ENCODE measurements at places on chromosomes 1 and 21. TPM values are rescaled to one million over a fixed set of nuclear protein-coding genes. Genes with fewer than 3 reads are reported as not detected.
A peak's percentile ranks its signal among the peaks of the same experiment; 100 is the strongest.

The OR2M5 gene
- total RNA-seq: not detected

The CLCA4 gene
- total RNA-seq: not detected

The TEX38 gene
- not detected for total RNA-seq

The SLAMF6 gene
- not detected for total RNA-seq

The MRPL37 gene
- 39.3 TPM for total RNA-seq

The ATP1A2 gene
- total RNA-seq: 1.8 TPM

GRCh38 chr1:40384413-40384762, 10.9 kb downstream of the SMAP2 start:
- DNase-seq: no peak

DNA sequence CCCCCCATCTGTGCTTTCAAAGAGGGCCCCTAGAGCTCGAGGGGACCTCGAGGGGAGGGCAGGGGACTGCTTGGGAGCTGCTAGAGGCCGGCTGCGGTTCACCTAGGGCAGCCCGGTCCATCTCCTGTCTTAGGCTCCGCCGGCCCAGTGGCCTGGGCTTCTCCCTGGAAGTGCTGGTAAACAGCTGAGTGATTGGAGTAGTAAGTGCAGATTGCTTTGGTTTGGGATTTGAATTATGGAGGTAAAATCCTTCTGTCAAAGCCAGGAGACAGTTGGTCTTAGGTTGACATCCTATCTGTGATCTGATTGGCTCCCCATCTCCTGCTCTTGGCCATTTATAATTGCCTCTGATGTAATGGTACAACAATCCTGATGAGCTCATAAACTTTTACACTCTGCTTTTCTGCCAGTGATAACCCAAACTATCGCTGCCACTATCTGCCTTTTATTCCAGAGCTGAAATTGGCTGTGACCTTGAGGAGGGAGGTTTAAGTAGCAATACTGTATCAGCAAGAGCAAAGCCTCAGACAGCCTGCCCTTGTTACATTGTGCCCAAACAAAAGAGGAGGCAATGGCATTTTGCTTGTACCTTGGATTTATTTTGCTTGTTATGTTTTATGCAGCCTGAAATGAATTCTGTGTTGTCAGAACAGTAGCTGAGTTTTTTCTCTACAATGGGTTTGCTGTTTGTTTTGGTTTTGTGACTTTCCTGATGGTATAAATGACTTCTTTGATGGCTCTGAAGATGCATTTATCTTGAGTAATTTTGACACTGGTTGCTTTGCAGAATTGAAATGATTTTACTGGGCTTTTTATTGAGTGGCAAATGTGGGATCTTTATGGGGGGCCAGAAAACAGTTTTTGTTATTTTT, 2.4 kb downstream of the ARID1A start:
- peak; percentile 97 for DNase-seq

- DNase-seq: no peak
These were observed 17.1 kb downstream of the RC3H1 start for GRCh38 chr1:174005032-174005431.

DNA sequence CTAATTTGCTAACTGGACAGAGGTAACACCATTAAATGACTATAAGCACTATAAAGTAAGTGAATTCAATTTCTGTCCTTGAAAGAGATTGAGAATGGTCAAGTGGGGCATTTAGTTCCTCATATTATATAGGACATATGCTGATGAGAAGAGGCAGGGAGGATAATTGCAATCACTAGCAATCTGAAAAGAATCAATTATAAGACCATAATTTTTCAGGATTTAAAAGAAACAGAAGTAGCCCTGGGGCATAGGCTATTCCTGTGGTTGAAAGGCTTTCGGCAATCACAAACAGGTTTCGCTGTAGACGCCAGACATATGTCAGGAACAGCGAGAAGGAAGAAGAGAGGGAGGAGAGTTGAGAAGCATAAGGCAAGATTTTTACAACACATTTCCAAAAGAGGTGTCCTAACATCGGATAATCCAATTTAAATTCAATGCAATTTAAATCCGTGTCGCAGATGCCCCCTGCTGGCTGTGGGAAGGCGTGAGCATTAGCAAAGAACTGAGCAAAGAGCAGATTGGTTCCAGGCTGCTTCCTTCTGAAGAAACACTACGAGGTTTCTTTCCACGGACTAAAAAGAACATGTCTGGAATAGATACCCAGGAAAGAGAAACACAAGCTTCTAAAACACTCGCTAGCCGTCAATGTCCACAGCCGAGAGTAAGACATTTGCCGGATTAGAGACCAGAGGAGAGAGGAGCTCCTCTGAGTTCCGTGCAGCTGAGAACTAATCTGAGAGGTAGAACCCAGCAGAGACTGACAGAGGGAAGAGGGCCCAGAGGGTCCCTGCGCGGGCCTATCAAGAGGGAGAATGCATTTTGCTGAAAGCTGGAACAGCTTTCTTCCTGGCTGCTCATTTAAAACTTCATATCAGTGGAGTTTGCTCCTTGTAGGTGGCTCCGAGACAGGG, 27.9 kb downstream of the RGS5 start:
- DNase-seq: peak; percentile 59

DNA sequence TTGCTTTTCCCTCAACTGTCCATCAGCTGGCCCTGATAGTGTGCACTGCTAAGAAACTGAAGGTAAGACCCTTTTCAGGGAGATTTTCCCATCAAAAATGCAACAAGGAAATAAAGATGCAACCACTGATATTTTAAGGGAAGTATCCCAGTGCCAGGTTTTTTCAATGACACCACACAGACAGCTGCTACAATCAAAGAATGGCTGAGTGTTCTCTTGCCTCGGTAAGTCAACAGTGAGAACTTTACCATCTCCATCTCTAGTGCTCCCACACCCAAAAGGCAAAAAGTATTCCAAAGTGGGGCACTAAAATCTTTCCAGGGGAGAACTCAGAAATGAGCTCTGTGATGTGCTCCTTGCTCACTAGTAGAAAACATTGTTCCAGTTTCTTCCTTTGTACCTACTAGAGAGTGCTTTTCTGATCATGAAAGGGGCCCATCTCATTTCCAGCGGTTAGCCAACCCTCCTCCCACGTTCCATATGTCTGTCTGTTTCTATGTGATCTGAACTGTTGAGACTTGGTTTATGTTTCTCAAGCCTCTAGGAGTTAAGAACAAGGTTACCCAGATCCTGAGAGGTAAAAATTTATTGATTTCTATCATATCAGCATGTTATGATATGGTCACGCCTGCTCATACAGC, 67.6 kb upstream of the NEK2 start:
- no peak for DNase-seq

- no peak for DNase-seq
These were observed 11.6 kb upstream of the TTC39A start for GRCh38 chr1:51341876-51342496.

DNA sequence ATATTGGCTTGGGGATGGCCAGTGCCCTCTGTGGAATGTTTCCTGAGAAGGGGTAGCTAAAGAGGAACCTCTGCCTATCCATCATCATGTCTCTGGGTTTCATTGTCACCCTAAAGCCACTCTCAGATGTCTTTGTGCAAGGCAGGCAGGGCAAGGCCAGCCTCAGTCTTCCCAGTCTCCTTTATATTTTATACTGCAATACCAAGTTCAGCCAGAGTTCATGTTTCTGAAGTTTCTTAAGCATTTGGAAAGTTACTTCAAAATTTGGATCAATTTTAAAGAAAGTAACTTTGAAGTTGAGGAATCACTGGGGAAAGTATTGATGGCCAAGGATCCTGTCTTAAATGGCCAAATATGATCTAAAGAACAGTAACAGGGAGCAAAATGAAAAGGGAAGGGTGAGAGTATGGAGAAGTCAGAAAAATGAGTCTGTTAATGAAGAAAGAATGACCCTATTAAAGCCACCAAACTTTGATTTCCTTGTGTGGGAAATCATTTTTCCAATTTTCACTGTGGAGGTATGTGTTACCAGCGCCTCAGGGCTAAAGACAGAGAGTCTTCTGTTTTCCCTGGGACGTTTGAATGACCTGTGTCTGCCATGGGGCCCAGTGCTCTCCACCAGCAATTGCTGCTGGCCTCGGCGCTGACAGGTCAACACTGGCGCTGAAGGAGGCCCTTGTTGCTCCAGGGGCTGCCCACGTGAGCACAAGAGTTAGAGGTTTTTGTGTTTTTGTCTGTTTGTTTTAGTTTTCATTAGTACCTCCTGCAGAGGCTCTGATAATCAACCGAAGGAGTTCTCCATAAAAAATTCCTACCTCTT, 93.9 kb downstream of the ATP5PO start:
- DNase-seq: no peak

- peak; percentile 46 for DNase-seq
These were observed 9.9 kb upstream of the TMEM39B start for GRCh38 chr1:32062867-32063230.

DNA sequence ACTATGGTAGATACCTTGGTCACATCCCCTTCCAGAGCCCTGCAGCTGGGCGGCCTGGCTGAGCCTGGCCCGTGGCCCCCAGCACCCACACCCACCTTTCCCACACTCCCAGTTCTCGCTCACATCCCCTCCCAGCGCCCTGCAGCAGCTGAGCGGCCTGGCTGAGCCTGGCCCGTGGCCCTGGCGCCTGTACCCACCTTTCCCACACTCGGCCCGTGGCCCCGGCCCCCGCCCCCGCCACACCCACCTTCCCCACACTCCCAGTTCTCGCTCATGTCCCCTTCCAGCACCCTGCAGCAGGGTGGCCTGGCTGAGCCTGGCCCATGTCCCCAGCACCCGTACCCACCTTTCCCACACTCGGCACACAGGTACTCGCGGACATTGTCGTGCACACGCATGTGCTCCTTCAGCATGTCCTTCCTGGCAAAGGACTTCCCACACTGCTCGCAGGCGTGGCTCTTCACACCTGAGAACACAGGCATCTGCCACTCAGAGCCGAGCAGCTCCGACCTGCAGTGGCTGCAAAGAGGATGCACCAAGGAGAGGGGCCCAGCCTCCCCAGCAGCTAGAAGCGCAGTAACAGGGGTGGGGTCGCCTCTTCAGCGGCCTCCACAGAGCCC, 52.5 kb upstream of the RIPK4 start:
- no peak for DNase-seq

DNA sequence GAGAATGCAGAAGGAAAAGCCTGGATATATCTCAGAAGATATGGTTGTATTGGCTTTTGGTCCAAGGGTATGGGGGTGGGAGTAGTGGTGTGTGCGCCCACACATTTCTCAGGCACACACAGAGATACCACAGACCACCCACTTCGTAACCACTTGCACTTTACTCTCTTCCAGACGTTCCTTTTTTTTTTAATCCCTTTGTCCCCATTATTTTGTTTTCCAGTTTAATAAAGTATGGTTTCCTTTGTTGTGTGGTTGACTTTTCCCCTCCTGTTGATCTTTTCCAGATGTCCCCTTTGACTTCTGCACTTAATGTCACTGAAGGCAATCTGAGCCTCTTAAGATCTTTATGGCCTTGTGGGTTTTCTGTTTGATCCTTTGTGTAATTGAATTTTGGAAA, 10.5 kb upstream of the TARS2 start:
- DNase-seq: no peak

GRCh38 chr1:241518476-241519307, 863 bp downstream of the FH start:
- DNase-seq: peak; percentile 45

GRCh38 chr1:183544598-183545297, 45.5 kb downstream of the NCF2 start:
- DNase-seq: no peak

- DNase-seq: no peak
These were observed 152.4 kb downstream of the PRDM16 start for GRCh38 chr1:3221112-3222041.

GRCh38 chr1:68703921-68704354, 207.1 kb upstream of the DEPDC1 start:
- no peak for DNase-seq

GRCh38 chr1:18849261-18849711, 10.2 kb downstream of the TAS1R2 start:
- DNase-seq: no peak

GRCh38 chr1:32345289-32345827, 9.3 kb upstream of the MARCKSL1 start:
- DNase-seq: peak; percentile 56

DNA sequence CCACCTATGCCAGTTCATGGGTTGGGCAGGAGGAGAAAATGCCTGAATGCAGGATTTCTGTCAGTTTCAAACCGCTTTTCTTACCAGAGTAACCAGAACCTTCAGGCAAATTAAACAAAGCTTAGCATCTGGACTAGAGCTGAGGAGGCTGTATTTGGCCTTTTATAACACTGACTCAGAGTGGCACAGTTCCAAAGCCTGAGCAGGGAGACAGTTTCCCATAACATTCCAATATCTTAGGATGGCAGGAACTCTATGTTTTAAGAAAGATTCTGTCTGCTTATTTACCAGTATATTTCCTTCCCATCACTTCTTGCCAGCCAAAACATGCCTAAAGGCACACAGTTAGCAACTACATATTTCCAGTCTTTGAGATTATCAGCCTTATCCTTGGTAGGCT, 46.8 kb downstream of the UBR4 start:
- DNase-seq: peak; percentile 80

All from fibroblast of lung (primary cell).